Mesothelial cell of epicardium (in vitro differentiated cells): ENCODE measurements at places on chromosomes 4 and X. TPM values are rescaled to one million over a fixed set of nuclear protein-coding genes. Genes with fewer than 3 reads are reported as not detected.

The RHOXF1 gene
- total RNA-seq: 0.47 to 0.89 TPM (median 0.52 TPM) in 3 replicates

The MAGEA1 gene
- total RNA-seq: not detected in 3 replicates

The TMSB15A gene
- total RNA-seq: 20.7 to 21.8 TPM (median 20.8 TPM) in 3 replicates

The ATXN3L gene
- not detected in 3 replicates for total RNA-seq

GRCh38 chr4:38752372-38752940 lies 30.3 kb downstream of the TLR10 start:
- no peak for DNase-seq

GRCh38 chr4:27055221-27055760 lies 194.7 kb downstream of the STIM2 start:
- no peak for DNase-seq

- DNase-seq: no peak
Observed at GRCh38 chr4:55346851-55347255, 811 bp downstream of the SRD5A3 start.

DNA sequence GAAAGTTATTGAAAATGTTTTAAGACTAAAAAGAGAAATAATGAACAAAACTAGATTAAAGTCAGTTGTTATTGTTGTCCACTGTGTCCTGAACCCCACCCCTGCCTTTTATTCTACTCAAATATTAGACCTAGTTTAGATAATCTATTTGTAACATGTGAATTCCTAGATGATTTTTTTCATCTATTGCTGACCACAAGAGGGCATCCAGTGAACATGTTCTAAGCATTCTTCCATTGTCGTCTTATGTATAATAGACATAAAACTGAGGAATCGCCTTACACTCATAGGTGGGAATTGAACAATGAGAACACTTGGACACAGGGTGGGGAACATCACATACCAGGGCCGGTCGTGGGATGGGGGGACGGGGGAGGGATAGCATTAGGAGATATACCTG lies 36.4 kb upstream of the HPRT1 start:
- no peak for DNase-seq

GRCh38 chr4:158314756-158315487 lies 104.6 kb downstream of the TMEM144 start:
- DNase-seq: no peak

DNA sequence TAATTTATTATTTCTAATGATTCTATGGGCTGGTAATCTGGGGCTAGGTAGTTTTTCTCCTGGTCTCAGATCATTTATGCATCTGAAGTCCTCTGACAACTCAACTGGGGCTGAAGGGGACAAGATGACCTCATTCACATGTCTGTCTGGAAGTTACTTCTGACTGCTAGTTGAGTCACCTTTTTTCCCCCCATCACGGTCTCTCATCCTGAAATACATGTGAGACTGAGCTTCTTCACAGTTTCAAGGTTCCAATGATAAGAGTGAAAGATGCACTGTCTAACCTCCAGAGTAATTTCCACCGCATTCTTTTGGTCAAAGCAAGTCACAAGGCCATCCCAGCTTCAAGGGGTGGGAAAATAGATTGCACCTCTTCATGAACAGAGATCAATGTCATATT lies 356.7 kb upstream of the RPS6KA3 start:
- DNase-seq: no peak

DNA sequence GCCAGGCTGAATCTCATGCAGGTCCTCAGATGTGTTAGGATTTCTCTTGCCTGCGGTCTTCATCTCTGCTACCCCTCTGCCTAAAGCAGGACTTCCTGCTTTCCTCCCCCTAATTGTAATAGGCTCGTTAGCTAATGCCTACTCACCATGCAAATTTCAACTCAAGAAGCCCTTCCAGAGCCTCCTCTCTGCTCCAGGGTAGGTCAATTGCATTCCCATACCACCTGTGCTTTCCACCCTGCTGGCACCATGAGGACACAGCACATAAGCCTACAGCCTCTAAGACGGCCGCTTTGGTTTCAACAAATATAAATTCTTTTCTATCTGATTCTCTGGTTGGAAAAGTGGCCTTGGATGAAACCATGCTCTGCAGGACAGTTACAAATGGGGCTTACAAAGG lies 93.9 kb downstream of the QDPR start:
- no peak for DNase-seq

DNA sequence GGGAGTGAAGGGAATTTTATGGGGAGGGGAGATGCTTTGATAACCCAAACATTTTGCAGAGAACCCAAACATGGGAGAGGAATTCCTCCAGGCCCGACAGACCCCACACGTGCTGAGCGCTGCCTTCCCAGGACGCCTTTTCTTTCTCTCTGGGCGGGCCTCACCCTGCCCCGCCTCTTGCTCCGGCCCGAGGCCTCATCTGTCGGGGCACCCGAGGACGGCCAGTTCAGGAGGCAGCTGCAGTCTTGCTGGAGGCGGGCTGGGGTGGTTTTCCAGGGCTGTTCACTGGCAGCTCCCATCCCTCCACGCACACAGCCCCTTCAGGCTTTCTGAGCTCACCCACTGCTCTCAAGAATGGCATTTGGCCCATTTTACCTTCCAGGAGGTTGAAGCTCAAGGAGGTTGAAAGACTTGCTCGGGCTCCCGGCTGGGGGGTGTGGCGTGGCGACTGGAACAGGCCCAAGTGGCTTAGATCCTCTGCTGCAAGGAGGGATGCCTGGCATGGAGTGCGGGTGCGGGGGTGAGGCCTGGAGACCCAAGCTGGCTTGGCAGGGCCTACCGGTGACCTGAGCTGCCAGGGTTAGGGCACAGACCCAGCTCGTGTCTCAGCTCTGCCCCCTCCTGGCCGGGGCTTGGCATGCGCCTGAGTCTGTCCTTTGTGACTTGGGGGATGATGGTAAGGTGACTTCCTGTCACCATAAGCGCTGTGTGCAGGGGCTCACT lies 99.2 kb downstream of the PSAPL1 start:
- DNase-seq: no peak

DNA sequence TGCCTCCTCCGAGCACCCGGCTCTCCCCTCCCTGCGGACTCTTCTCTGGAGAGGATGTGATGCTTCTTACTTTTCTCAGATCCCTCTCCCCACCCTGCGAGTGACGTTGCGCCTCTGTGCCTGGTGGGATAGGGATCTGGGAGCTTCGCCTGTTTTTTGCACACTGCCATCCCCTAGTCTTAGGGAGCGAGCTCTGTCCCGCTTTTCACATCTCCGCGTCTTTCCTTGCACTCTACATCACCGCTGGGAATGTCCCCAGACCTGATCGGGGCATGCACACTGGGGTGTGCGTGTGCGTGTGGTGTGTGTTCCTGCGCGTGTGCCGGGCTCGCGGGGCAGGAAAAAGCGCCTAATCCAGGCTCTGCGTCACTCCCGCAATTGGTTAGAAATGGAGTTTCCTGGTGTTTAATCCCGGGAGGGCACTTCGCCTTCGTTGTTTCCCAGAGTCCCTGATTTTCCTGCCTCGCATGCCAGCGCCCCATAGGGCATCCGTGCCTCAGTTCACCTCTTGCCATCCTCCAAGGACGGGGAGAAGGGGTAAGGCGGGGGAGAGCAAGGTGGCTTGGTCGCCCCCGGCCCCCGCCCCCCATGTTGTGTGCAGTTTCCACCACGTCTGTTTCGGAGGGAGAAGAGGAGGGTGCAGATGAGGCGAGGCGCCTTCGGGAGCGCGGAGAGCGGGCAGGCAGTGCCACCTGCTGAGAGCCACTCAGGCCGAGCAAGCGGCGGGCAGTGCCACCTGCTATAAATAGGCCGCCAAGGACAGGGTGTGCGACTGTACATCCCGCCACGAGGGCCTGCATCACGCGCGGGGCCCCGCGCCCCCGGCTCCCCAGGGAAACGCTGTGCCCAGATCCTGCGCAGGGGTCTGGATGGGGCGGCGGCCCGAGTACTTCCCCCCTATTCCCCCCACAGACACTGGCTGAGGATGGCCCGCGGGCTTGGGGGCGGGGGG lies 759 bp upstream of the TBC1D1 start:
- no peak for DNase-seq

DNA sequence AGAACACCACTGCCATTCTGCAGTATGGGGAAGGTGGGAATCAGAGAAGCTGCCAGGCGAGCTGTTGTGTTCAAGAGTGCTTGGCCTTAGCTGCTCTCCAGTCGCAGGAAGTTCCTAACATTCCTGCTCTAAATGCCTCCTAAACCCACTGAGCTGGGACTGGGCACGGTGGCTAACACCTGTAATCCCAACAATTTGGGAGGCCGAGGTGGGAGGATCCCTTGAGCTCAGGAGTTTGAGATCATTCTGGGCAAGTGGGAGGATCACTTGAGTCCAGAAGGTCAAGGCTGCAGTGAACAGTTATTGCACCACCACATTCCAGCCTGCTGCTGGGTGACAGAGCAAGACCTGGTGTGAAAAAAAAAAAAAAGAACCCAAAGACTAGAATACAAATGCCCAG lies 690.3 kb upstream of the FAM241A start:
- no peak for DNase-seq

DNA sequence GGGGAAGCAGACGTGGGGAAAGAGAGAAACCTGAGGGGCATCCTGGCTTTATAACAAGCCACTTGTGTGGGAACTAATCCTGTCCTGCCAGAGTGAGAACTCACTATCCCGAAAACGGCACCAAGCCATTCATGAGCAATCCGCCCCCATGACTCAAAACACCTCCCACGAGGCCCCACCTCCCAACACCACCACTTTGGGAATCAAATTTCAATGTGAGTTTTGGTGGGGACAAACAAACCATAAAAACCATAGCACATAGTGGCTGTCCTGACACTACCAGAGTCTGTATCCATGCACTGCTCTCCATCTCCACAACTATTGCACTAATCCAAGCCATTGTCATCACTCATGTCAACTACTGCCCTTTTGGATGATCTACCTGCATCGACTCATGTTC lies 28.5 kb upstream of the SEPTIN6 start:
- no peak for DNase-seq

DNA sequence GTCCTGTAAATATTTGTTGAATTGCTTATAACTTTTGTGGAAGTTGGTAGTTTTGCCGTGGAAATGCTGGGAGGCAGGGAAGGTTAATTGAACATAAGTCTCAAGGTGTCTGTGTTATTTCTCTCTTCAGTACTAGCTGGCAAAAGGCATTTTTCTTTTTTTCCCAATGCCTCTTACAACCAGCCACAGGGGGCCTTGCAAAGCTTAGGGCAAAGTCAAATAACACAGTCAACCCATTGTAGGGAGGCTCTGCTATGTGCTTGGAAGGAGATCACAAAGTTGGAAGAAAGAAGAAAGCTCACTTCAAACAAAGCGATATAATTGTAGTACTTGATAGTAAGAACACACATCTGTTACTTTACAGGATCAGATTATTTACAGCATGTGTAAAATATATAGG lies 802.6 kb downstream of the PDHA2 start:
- no peak for DNase-seq

- DNase-seq: no peak
Observed at GRCh38 chr4:83905952-83906351, 370.0 kb downstream of the GPAT3 start.

DNA sequence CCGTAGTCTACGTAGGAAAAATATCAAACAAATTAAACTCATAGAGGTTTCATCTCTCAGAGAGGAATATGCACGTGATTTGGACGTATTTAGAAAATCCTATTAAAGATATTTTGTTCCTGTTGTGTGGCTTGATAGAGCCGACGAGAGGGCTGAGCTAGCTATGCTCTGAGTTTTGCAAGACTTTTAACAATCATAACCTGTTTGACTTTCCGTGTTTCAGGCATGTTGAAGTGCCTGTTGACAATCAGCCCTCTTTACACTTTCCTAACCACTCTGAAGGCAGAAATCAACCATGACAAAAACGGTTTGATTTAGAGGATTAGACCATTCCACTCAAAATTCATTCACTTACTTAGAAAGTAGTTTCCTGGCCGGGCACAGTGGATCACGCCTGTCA lies 297.3 kb downstream of the ASMT start:
- no peak for DNase-seq

DNA sequence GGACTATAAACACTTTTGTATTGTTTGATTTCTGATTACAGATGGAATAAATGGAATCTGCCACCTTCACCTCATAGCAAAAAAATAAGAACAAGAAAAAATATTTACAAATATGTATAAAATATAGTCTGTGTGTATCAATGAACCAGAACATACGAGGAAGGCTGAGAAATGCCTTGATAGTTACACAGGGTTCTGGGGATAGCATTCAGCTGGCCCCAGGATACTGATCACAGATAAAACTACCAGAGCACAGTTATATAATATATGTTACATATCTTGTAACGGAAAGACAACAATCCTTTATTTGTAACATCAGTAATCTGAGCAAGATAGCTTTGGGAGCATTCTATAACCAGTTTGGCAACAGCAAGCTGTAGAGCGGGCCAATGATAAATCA lies 1075.1 kb upstream of the GRID2 start:
- no peak for DNase-seq

DNA sequence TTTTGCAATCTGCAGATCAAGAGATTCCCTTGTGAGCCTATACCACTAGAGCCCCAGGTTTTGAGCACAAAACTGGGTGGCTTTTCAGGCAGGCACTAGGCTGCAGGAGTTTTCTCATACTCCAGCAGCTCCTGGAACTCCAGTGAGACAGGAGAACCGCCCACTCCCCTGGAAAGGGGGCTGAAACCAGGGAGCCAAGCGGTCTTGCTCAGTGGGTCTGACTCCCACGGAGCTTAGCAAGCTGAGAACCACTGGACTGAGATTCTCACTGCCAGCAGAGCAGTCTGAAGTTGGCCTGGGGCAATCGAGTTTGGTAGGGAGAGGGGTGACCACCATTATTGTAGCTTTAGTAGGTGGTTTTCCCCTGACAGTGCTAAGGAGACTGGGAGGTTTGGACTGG lies 313.8 kb upstream of the TEX13C start:
- DNase-seq: no peak

DNA sequence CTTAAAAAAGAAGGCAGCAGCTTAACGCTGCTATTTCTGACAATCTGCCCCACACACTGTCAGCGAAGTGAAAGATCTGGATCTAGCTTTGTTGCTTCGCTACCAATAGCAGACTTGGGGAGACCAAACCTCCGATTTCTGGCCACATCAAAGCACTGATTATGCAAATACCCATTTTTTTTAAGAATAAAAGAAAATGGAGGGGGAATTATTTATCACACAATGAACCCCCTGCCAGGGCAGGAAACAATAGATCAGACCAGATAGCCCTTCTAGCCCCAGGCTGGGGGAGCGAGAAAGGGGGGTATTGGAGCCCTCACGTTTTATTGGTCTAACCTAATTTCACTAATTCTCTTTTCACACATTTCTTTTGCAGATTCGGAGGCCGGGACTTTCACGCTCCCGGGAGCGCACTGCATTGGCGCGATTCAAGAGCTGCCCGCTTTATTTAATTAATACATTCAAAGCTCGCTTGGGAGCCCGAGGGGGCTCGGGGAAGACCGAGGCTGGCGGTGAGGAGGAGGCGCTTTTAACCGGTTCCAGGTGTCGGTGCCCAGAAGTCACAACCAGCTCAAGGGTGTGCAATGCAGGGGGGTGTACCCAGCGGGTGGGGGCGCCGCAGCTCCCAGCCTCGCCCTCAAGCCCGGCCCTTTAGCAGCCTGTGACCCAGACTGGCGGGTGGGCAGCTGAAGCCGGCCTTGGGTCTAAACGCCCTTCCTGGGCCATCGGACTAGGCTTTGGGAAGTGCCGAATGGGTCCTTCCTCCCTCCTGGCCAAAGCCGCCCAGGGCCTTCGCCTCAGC lies 5.5 kb downstream of the NEUROG2 start:
- DNase-seq: no peak

GRCh38 chrX:63718010-63718694 lies 66.9 kb downstream of the ARHGEF9 start:
- no peak for DNase-seq
